Activated naive CD8-positive, alpha-beta T cell treated with anti-CD3 and anti-CD28 coated beads, Interleukin-2, amount 50 U/mL, for 16 hours (primary cell): ENCODE measurements at places on chromosomes 2 and 18.

DNA sequence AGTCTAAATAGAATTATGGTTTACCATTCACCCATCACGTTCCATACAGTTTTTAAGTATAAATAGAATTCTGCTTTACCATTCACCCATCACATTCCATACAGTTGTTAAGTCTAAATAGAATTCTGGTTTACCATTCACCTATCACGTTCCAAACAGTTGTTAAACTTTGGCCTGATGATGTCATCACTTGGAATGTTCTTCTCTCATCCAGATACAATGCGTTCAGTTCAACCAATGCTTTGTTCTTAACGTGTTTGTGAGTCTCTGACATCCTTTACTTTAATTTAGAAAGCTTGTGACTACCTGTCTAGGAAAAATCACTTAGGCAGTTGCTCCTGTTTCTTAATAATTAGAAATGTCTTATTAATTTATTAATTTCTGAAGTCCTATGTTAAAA lies 236.3 kb upstream of the RASGRP3 start:
- no peak for DNase-seq

DNA sequence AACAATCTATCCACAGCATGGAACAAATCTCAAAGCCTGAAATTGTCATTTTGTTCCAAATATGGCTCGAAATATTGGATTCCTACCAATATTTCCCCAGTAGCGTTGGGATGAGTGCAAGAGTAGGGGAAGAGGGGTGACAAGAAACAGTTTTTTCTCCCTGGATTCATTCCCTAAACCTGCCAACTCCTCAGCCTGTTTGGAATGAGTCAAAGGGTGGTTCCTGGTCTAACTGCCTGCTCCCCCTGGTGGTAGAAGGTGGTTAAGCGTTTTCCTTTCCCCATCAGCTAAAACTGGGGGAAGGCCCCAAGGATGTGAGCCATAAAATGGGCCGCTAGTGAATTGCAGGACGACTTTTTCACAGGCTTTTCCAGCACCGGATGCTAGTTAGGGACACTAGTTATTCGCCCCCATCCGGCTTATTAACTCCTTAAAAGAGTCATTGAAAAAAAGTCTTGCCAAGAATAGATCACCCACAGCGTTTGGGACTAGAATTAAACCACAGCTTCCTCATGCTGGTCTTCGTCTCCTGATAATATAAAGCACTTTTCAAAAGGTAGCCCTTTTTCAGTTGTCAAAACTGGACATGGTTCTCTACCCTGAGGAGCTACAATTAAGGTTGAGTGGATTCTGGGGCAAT lies 72.5 kb downstream of the DHRS9 start:
- DNase-seq = peak; percentile 16

- DNase-seq = no peak
Observed at GRCh38 chr2:69509011-69509749, 71.9 kb upstream of the NFU1 start.

GRCh38 chr2:21096458-21096857 lies 27.3 kb upstream of the TDRD15 start:
- DNase-seq = no peak

DNA sequence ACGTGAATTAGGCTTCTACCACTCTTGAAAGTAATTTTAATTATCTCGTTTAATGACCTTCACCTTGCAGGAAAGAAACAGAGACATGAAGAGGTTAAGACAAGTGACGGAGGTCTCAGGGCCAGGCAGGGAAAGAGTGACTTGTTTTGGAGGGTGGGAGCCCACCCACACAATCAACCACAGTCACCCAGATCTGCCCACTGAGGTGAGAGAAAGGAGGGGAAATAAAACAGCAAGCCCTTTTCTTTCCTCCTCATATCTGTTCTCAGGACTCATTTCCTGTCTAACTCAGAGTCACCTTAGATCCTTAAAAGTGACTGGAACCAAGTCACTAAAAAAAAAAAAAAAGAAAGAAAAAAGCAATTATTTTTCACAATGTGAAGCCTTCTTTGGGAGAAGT lies 26.8 kb downstream of the ATP8B1 start:
- peak; percentile 2 for DNase-seq

DNA sequence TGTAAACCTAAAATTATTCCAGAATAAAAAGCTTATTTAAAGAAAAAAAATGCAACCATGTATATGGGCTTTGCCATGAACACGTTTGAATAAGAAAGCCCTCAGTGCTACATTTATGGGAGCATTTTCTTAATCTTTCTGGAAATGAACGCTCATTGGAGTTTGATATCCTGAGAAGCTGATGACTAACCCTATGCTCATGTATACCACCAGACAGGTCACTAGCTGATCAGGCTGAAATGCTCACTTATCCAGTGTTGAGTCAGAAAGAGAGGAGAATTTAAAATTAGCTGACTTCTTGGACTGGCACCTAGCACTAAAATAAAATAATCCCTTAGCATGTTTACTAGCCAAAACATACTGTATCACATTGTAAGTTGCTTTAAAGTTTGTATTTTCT lies 254.9 kb upstream of the SIX3 start:
- DNase-seq = no peak

DNA sequence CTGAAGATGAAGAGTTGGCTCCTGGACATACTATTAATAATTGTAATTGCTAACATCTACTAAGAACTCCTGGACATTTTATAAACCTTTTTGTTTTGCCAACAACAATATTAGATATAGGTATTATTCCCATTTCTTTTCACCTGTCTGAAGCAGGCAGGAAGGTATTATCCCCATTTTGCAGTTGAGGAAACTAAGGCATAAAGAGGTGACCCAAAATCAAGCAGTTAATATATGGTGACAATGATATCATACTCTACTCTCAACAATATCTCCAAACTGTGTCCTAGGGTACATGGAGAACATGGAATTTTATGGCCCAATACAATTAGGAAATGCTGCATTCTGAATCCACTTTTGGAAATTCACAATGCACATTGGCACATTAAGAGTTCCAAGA lies 1.8 kb upstream of the NMI start:
- DNase-seq = no peak

DNA sequence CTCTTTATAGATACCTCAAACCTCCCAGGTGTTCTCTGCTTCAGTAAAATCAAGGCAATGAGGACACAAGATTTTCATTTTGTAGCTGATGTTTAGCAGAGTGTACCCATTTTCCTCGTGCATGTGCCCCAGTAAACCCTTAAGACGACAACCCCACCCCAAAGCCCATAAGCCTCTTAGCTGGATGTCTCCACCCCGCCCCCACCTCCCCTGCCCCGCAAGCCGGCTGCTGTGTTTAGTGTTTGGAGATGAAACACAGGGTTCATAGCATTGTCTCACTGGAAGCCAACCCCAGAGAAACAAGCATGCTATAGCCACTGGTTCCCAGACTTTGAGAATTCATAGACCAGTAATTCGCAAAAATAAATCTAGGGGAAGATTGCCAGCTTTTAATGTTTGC lies 5.8 kb upstream of the SAG start:
- no peak for DNase-seq

DNA sequence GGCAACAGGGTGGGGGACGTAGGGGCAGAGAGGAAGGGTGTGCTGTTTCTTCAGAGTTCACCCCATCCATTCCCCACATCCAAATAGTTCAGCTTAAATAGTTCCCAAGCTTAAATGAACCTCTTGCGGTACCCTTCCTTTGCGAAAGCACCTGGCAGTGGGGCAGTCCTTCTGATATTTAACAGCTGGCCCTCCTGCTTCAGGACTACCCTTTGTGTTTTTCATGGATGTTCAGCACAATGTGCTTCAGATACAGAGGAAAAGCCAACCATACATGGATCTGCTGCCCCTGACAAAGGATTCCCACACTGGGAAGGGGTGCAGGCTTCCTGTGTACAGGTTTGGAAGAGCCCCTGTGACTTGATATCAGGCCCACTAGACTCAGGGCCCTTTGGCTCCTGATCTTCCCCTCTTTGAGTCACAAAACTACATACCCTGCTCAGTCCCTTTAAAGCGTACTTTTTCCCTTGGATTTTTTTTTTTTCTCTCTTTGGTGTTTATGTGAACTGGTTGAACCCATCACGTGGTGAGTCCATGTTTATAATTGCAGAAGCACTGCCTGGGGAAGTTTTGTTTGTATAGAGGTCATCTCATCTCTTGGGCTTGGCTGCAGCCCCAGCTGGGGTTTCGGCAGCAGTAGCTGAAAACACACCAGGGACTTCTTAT lies 45.3 kb upstream of the IGFBP5 start:
- DNase-seq = no peak

DNA sequence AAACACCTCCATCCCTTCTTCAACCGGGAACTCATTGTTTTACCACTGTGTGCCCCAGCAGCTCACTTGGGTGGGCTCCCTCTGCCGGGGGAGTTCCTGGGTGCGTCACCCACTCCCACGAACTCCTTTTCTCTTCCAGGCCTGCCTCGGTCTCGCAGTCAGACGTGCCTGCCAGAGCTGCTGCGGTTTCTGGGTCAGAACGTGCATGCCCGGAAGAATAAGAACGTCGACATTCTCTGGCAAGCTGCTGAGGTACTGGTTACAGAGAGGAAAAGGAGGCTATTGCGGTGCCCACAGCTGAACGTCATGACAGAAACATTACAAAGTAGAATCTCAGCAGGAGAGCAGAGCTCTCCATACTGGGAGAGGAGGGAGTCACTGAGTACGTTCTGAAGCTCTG lies 35.6 kb downstream of the COA5 start:
- DNase-seq = no peak

- no peak for DNase-seq
Observed at GRCh38 chr2:238818561-238818960, 29.3 kb upstream of the TWIST2 start.

GRCh38 chr2:149899390-149899789 lies 311.8 kb upstream of the MMADHC start:
- DNase-seq = no peak

DNA sequence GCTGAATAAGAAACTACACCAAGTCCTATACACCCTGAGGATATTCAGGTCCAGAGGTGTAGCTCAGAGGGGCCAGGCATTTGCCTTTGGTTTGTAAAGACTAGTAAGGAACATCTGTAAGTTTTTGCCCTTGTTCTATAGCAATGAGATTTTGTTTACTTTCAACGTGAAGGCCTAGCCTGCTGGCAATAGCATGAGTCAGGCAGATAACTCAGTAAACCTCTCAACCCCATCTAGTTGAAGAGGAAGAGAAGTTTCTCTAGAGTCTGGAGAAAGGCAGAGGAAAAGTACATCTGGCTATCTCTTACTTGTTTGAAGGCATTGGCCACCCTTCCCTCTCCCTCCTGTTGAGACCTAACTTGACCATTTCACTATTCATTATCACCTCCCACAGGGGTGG lies 70.3 kb upstream of the ZNF521 start:
- no peak for DNase-seq

- no peak for DNase-seq
Observed at GRCh38 chr2:230908092-230908594, 16.9 kb downstream of the GPR55 start.

DNA sequence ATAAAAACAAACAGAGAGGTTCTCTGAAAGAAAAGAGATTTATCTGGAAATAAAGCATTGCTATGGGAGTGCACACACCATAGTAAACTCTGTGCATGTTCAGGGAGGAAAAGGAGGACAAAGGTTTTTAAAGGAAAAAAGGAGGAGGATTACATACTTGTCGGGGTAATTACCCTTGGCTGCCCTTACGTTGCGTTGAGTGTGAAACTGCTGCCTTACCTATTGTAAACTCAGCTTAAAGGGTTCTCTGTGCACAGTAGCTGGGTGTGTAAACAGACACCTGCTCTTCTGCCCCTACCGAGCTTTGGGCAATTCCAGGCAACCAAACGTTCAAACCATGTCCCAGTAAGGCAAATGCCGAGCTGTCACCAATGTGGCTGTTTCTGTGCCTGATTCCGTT lies 29.6 kb upstream of the PXDN start:
- no peak for DNase-seq

GRCh38 chr2:170276925-170277629 lies 99.1 kb downstream of the MYO3B start:
- DNase-seq = no peak

DNA sequence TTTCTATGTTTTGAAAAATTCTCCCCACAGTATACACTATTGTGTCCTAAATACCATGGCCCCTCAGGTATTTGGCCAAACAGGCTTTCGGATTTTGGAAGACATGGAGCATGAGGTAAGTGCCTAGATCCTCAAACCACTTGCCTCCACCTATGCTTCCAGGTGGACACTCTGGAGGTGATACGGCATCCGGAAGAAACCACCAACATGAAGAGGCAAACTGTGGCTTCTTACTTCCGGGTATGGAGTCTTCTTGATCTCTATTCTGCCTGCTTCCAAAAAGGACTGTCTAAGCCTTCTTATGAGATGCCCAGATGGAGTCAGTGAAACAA lies 252.0 kb upstream of the SP5 start:
- no peak for DNase-seq

DNA sequence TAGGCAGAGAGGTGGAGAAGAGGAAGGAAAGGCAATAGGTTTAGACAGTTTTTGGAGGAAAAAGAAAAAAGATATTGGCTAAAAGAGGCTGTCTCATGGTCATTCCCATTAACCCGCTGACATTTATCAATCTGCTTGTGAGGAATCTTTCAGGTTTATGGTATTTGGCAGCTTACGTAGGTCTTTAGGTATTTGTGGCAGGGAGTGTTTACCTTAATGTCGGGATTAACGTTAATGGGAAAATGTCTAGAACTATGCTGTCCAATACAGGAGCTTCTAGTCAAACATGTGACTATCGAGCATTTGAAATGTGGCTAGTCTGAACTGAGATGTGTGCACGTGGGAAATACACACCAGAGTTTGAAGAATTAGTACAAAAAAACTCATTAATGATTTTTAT lies 144.2 kb downstream of the BABAM2 start:
- DNase-seq = no peak

DNA sequence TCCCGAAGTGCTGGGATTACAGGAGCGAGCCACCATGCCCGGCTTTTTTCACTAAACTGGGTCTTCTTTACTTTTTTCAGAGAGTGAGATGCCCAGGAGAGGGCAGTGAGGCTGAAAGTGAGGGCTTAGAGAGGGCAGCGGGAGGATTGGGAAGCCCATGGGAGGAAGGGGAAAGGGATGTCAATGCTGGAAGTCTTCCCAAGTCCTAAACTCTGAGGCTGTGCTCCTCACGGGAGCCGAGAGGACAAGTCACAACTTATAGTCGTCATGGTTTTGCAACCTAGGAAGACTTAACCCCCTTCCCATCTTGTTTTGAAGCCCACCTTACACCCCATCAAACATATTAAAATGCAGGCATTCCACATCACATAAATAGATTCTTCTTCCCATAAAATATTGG lies 15.1 kb upstream of the MEP1B start:
- DNase-seq = no peak

- no peak for DNase-seq
Observed at GRCh38 chr18:48948112-48949049, 2.4 kb downstream of the SMAD7 start.

DNA sequence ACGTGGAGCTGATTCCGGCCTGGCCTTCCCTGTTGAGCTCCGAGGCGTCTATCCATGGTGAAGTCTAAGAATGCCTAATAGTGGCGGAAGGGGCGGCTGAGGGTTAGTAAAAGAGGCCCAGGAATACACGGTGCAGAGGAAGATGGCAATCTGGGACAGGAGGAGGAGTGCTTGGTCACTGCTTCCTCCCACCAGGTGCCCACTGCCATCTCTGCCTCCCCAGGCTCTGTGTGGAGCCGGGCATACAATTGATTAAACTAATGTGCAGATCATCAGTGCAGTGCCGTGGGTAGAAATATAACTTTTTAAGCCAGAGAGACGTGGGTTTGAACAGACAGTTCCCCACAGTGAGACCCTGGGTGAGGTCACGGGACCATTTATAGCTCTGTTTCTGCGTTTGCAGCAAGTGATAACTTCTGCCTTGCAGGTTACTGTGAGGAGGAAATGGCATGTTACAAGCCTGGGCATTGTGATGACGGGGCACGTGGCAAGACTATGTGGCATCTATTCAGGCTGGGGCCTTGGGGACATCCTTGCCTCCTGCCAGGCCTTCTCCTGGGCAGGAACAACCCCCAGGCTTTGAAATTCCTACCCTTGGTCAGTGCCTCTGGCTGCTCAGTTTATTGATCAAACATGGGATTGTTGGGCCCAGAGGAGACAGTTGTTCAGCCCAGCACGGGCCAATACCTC lies 204.9 kb downstream of the ASB1 start:
- no peak for DNase-seq
